ENCODE measurements at places on chromosomes 6 and 20.
A peak's percentile ranks its signal among the peaks of the same experiment; 100 is the strongest.

DNA sequence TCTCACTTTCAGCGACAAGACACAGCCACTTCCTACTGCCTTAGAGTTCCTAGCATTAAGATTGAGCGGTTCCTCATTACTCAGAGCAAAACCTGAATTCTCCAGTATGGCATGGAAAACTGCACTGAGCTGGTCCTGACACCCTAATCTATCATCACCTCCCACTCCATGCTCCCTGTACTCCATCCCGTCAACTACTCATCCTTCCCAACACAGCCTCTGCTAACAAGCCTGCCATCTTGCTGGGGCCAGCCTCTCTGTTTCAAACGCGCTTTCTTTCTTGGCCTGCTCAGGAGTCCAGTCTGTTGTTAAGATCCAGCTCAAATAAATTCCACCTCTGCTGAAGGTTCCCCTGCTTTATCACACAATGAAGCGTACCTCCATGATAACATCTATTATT lies 12.0 kb downstream of the PRKN start:
- DNase-seq, result no peak

DNA sequence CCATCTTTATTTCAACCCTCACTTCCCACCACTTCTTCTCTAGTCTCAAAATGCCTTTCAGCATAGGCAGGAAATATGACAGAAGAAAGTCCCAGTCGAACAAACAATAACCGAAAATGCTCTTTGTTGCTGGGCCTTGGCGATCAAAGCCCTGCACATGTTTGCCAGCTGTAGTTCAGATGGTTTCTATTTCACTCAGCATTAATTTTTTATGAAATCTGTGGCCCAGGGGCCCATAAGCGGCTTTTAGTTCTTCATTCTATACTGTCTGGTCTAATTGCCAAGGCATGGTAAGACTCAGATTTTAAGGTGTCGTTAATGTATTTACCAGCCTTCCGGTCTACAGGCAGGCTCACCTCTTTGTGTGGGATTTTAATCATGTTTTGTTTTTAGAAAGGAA lies 10.9 kb upstream of the F13A1 start:
- peak; percentile 34 for DNase-seq

DNA sequence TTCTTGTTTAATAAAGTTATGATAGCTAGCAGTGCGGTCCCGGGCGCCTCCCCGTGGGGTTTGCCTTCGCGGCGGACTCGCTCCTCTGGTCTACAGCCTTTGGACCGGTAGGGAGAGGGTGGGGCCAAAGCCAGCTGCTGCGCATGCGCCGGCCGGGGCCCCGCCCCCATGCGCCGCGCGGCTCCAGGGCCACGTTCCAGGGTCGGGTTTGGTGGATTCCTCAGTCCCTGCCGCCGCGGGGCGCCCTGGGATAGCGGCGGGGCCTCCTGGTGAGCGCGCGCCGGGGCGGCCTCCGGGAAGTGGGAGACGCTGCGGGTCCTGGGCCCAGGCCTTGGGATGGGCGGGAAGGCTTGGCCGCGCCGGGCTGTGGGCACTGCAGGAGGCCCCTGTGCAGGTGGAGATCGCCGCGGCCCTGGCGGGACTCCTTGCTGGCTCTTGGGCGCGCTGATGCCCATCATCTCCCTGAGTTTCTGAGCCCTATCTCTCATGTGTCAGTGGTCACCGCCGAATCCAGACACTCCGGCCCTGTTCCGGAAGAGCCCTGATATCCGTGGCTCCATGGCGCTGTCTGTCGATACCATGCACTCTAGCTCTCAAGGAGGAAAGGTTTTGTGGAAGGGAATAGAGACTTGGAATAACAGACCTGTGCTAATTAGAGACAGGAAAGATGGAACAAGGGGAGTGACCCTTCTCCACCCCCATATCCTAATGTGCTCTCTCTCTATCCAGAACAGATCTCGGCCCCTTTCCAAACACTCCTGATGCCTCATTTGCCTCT lies at the start of gene VARS2:
Gene VARS2 (plus strand): TSS at position 163 of the 778 bp plus-strand sequence. CDS start 599 bp downstream, at position 762.
- DNase-seq, result peak; percentile 96

DNA sequence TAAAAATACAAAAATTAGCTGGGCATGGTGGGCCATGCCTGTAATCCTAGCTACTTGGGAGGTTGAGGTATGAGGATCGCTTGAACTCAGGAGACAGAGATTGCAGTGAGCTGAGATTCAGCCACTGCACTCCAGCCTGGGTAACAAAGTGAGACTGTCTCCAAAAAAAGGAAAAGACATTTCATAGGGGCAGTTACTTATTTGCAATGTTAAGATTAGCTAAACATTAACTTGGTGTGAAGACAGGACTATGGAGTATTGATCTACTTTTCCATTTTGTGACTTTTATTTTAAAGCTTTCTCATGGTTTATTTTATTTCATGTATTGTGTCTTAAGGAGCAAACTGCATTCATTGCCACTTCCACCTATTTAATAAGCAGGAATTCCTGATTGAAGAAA lies 153.0 kb downstream of the UTRN start:
- DNase-seq, result no peak

GRCh38 chr6:78243519-78243918 lies 590.7 kb downstream of the MEI4 start:
- no peak for DNase-seq

DNA sequence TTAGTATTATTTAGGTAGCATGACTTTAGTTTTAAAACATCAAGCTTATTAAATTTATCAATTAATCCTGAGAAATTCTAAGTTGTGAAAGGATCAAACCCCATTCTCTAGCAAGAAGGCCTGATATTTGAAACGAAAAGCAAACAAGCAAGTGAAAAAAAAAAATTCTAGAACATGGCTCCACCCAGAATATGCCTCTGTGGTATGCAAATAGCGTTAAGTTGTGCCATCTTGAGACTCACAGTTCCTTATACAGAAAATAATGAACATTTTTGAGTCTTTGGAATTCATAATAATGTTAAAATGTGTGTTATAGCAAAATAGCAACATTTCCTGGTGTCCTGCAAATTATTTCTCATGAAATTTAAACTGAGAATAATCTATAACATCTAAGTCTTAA lies 42.0 kb downstream of the TRDN start:
- DNase-seq, result no peak

GRCh38 chr6:29230666-29231065 lies 60.0 kb downstream of the OR2J2 start:
- no peak for DNase-seq

DNA sequence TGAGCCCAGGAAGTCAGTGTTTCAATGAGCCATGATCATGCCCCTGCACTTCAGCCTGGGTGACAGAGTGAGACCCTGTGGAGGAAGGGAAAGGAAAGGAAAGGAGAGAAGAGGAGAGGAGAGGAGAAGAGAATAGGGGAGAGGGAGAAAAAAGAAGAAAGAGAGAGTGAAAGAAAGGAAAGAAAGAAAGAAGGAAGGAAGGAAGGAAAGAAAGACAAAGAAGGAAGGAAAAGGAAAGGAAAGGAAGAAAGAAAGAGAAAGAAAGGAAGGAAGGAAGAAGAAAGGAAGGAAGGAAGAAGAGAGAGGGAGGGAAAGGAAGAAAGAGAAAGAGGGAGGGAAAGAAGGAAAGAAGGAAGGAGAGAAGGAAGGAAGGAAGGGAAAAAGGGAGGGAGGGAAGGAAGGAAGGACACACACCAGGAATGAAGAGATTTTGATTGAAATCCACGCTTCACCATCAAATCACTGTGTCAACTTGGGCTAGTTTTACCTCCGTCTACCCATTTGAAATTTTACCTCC lies 14.3 kb downstream of the WFDC8 start:
- no peak for DNase-seq

GRCh38 chr6:15990179-15990578 lies 138.7 kb upstream of the MYLIP start:
- DNase-seq, result no peak

GRCh38 chr20:61757678-61758563 lies 307.8 kb downstream of the TAF4 start:
- DNase-seq, result no peak

DNA sequence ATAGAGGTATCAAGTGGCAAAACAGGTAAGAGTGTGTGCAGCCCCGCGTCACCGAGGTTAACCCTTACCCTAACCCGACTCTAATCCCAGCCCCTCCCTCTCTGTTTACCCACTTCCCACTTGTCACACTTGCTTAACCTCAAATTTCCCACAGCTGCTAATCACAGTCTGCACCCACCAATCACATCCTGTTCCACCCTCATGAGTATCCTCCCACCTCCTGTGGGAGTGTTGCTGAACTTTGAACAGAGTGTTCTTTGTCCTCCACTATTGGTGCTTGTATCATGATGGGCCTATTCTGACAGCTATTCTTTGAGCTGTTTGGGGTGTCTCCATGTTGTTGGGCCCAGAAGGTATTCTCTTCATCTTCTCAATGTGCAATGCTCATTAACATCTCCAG lies 487.8 kb downstream of the PTPRT start:
- no peak for DNase-seq

GRCh38 chr6:139713424-139713823 lies 339.0 kb upstream of the CITED2 start:
- peak; percentile 38 for DNase-seq

DNA sequence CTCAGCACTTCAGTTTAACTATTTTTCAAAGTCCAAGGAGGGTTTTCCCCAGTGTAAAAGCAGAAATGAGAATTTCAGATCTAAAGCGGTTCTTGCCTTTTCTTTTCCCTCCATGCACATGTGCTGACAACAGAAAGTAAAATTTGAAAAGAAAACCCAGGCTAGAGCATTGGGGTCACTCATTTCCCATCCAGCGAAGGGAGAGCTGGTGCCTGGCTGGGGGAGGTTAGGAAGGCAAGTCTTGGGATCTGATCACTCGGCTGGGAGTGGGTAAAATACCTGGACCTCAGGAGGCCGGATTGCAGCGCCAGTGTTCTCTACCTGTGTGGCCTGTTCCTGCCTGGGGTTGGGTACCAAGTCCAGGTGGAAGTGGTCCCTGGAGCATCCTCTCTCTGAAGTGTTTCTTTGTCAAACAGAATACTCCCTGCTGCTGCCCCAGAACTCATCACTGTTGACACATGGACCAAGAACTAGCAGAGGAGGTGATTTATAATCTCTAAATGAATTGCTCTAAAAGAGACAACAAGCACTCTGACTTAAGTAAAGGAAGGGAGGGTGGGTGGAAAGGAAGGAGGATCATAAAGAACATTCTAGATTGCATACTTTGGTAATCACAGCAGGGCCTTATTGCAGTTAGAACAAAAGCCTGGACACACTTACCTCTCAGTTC lies 136.0 kb downstream of the MTHFD1L start:
- no peak for DNase-seq

DNA sequence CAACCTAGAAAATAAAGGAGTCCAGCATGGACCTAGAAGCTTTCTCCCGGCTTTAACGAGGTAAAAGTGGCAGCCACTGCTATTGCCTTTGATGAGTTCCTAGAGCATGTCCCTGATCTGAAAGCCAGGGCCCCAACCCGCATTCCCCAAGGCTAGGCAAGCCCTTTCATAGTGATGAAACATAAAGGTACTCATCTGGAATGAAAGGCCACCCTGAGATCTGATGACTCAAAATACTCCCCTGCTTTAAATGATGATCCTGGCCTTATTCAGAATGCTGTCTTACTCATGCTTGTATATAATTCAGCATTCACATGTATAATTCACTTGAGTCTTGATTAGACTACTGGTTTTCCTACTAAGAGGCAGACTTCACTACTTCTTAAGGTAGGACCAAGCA lies 21.3 kb downstream of the TTPAL start:
- DNase-seq, result no peak

GRCh38 chr20:18672834-18673233 lies 85.0 kb downstream of the DTD1 start:
- DNase-seq, result no peak

- no peak for DNase-seq
These were observed 37.2 kb downstream of the EDN1 start for GRCh38 chr6:12327391-12327790.

GRCh38 chr20:25865715-25866656 lies 169.3 kb upstream of the ZNF337 start:
- DNase-seq, result peak; percentile 68

DNA sequence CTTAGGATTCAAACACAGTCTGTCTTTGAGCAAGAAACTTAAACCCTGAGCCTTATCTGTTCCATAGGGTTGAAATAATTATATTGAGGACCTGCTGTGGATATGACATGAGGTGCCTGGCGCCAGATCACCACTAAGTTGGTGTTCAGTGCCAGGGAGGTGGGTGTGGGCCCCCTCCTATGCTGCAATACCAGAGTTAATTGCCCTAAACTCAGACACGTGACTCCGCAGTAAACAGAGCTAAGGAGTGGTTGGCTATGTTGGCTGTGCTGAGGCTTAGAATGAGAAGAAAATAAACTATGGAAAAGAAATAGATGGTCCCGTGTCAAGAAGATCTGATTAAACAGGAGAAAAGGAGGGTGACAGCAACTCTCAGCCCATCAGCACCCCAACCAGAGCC lies 419.4 kb upstream of the JARID2 start:
- DNase-seq, result no peak

DNA sequence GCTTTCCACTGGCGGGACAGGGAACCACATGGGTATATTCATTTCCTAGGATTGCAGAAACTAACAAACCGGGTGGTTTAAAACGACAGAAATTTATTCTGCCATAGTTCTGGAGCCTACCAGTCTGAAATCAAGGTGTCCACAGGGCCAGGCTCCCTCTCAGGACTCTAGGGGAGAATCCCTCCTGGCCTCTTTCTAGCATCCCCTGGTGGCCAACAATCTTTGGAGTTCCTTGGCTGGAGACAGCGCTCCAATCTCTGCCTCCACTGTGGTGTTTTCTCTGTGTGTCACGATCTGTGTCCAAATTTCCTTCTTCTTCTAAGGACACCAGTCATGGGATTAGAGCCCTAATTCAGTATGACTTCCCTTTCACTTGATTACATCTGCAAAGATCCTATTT lies 95.0 kb downstream of the SCML4 start:
- no peak for DNase-seq

DNA sequence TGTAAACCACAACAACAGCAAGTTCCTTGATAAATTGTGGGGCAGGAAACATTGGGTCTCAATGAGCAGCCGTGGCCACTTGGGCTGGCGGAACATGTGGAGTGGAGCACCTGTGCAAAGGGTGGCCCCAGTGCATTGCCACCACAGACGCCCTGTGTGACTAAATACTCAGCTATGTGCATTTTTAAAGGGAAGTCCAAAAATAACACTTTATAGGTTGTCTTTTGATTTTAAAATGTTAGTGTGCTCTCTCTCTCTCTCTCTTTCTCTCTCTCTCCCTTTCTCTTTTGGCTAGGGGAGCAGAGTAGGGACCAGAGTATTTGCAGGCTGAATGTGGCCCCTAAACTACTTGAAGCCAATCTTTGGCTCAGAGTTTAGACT lies 236.3 kb downstream of the BCAS1 start:
- no peak for DNase-seq

- DNase-seq, result no peak
These were observed 304.4 kb upstream of the PLCB4 start for GRCh38 chr20:8764344-8764962.

DNA sequence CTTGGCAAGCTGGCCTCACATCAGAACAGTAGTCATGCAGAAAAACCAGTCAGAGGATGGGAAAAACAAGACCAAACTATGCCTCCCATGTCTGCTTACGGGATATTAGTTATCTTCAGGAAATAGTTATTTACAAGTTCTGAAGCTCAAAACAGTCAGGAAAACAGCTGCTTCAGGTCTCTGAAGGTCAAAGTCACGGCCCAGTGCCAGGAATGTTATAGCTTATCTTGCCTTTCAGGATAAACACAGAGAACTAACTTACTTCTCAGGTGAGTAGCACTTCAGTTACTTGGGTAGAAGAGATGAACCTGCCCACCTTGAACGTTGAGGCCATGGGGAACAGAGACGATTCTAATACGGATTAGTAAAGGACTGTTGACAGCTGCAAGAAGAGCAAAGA lies 310.7 kb downstream of the KIF16B start:
- DNase-seq, result no peak

Measured in suppressor macrophage treated with lipopolysaccharide for 1 hour (primary cell).